ENCODE measurements at places on chromosomes 1 and 21.

DNA sequence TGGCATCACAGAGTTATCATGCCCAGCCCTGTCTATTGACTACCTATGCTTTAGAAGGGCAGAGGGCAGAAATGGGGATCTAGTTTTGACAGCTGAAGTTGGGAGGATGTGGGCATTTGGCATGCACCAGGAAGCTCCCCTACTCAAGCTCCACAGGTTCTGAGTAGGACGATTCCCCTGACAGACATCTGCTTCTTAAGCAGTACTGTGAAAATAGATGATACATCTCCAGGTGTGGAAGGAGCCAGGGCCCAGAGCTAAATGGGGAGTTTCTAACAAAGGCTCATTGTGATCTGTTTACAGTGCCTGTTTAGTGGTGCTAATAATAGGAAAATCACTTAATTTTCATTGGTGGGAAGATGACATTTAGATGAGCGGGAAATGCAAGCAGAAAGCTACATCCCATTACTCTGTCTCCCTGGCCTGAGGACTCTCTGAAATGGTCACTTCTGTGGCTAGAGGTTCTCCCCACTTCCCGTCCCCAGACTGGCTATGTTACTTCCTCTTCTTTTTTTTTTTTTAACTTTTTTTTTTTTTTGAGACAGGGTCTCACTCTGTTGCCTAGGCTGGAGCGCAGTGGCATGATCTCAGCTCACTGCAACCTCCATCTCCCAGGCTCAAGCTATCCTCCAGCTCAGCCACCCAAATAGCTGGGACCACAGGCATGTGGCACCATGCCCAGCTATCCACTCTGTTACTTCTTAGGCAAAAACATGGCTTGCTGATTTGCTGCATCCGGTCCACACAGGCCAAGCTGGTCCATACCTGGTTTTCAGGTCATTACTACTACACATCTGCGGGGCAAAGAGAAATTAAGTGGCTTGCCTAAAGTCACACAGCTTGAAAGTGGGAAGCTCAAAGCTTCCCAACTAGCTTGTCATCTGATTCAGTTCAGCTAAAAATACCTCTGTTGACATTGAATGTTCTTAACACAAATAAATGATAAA, 23.2 kb upstream of the CNIH3 start:
- no peak for DNase-seq

GRCh38 chr1:157966031-157966537, 27.4 kb upstream of the KIRREL1 start:
- no peak for DNase-seq

- no peak for DNase-seq
These were observed 1.9 kb downstream of the OLIG2 start for GRCh38 chr21:33027401-33028286.

DNA sequence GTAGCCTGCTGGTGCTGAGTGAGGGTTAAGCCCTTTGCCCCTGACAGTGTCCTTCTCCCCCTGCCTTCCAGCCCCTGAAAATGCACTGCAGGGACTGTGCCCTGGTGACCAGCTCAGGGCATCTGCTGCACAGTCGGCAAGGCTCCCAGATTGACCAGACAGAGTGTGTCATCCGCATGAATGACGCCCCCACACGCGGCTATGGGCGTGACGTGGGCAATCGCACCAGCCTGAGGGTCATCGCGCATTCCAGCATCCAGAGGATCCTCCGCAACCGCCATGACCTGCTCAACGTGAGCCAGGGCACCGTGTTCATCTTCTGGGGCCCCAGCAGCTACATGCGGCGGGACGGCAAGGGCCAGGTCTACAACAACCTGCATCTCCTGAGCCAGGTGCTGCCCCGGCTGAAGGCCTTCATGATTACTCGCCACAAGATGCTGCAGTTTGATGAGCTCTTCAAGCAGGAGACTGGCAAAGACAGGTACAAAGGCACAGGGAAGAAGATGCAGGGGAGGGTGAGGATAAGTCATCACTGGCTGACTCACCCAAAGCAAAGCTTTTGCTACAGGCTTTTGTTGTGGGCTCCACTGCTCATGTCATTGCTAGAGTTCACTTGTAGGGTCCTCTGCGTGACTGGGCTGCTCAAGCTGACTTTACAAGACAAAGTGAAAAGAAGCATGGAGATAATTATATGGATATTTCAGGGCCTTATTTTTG, 174.9 kb downstream of the PIGK start:
- no peak for DNase-seq

- no peak for DNase-seq
These were observed 216.8 kb downstream of the CTH start for GRCh38 chr1:70627910-70628309.

Measured in NCI-H187 treated with DMSO at 0.1 percent for 48 hours (cell line).